ENCODE measurements at places on chromosomes 6 and 20.

DNA sequence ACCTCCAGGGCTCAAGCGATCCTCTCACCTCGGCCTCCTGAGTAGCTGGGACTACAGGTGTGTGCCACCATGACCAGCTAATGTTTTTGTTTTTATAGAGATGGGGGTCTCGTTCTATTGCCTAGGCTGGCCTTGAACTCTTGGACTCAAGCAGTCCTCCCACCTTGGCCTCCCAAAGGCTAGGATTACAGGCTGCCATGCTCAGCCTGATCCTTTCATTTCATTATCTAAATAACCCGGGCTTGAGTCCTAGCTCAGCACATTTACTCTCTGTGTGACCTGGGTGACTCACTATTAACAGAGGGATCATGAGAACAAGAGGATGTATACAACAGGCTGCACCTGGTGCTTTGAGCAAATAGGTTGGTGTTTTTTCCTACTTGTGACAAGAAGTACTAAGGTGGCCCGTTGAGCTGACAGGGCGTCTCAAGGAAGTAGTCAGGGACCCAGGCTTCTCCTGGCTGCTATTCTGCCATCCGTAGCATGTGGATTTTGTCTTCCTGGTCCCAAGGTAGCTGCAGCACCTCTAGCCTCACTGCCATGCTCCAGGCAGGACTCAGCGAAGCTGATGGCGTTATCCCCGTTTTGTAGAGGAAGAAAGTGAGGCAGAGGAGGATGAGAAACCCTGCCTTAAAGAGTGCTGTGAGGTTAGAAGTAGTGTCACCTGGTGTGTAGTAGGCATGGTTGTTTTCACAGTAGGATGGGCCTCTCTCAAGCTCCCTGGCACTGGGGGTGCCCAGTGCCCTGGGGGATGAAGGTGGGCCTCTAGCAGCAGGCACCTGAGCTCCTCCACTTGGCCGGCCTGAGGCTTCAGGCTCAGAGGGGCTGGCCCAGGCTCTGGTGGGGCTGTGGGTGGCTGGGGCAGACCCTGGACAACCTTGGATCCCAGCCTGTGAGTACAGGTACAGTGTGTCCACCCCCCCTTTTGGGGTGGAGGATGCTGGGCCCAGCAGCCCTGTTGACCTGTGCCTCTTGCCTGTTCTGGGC, 62.4 kb downstream of the ADNP start:
- no peak for DNase-seq

DNA sequence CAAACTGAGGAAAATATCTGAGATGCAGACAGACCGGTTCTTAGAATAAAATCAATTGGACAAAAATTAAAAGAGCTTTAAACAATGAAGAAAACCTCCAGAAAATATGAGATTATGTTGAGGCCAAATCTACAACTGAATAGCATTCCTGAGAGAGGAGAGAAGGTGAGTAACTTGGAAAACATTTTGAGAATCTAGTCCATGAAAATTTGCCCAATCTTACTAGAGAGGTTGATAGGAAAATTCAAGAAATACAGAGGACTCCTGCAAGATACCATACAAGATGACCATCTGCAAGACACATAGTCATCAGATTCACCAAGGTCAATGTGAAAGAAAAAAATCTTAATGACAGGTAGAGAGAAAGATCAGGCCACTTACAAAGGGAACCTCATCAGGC, 437.7 kb upstream of the ADGRB3 start:
- DNase-seq, result no peak

GRCh38 chr6:27502508-27503435, 29.9 kb upstream of the ZNF184 start:
- DNase-seq, result peak; percentile 30

- no peak for DNase-seq
These were observed 349.9 kb downstream of the ZFAND3 start for GRCh38 chr6:38169221-38169976.

GRCh38 chr6:17015551-17016381, 86.1 kb upstream of the STMND1 start:
- DNase-seq, result peak; percentile 19

DNA sequence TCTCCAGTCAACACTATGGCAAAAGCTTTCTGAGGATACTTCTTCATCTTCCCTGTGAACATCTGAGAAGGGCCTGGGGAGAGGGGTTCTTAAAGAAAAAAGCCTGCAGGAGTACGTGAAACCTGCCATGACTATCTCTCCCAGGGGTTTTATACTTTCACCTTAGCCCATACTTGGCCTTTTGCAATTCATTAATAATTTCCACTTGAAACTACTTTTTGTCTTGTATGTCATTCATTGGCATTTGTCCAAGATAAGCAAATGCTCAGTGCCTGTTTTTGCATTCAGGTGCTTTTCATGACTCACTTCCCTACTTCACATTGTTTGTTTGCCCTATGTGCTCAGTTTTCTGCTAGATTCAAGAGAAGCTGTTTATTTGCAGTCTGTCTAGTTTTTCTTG, 580.3 kb upstream of the GJE1 start:
- no peak for DNase-seq

DNA sequence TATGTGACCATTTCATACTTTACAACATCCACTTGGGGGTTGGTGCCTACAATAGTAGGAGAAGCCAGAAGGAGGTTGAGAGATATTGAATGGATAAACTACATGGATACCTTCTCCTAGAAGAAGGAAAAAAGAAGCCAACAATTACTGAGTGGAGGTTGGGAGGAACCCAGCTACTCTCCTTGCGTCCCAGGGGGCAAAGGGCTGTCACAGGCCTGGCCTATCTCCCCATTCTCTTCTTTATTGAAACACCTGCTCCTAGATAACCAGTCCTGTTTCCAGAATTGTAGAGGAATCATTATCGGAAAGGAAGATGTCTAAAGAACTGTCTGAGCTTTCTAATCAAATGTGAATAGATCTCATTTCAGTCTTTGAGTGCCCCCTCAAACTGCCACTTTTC, 115.1 kb downstream of the MAP7 start:
- no peak for DNase-seq

DNA sequence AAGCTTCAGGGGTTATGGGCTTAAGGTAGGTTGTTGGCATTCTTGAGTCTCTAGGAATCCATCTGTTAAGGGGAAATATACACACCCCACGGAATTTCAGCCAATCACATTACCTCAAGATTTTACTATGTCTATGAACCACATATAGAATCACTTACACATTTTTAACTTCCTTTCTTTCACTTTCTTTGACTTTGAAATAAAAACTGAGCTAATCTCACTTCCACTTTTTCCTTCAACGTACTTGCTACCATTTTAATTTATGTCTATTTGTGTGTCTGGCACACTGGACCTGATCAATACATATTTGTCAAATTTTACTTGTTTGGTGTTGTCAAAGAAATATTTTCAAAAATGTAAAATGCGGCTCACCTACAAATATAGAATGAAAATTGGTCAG, 545.4 kb upstream of the JAG1 start:
- DNase-seq, result no peak

DNA sequence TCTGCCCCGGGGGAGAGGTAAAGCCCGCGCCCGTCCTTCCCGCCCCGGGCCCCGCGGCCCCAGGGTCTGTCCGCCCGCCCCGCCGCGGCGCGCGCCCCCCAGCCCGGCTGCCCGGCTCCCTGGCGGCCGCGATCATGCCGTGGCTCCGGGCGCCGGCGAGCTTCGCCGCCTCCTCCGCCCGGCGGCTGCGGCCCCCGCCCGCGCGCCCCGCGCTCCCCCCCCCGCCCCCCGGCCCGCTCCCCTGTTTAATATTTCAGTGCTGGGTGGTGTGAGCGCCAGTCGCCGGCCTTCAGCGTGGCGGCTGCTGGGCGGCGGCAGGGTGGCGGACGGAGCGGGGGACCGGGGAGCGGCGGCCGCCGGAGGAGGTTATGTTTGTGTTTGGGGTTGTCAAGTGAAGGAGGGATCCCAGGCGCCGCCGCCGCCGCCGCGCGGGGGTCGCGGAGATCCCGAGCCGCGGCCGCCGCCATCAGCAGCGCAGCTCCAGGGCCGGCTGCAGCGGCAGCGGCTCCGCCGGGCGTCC, at the start of gene HIVEP1:
Gene HIVEP1, plus strand, starts transcription at position 275 of the 520 bp plus-strand sequence. CDS start 3,317 bp downstream, outside the sequence.
- no peak for DNase-seq

GRCh38 chr20:33359399-33360261, 41.7 kb downstream of the CDK5RAP1 start:
- DNase-seq, result no peak

DNA sequence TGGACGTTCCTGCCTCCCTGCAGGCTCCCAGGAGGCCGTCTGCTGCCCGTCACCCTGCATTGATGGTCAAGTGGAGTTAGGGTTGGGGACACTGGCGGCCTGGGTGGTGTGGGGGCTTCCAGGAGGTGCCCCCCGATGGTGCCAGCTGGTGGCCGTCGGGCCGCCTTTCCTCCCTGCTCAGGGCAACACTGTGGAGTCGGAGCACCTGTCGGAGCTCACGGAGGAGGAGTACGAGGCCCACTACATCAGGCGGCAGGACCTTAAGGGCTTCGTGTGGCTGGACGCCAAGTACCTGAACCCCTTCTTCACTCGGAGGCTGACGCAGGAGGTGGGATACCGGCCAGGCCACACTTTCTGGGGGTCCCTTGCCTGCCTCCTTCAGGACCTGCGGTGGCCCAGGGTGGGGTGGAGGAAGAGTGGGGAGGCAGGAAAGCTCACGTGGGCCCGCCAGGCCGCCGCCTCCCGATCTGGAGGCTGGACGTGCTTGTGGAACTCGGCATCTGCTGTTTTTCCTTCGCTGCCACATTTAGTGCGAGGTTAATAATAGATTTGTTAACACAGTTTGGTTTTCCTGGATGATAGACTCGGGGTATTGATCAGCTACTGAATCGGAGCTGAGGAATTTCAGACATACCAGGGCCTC, 28.6 kb downstream of the SPATA2 start:
- DNase-seq, result no peak

DNA sequence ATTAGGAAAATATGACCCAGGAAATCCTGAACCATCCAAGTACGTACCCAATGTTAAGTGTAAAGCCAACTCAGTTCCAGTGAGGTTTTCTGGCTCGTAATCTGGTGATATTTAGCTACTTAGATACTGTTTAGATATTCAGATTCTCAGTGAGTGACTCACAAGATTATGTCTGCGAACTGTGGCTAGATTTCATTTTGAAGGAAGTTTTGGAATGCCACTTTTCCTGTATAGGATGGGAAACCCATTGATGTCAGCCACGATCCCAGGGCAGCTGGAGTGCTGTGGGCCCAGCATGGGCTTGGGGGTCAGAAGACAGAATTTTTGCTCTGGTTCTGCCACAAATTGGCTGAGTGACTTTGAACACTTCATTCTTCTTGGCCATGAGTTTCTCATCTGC, 76.3 kb downstream of the TMEM170B start:
- no peak for DNase-seq

DNA sequence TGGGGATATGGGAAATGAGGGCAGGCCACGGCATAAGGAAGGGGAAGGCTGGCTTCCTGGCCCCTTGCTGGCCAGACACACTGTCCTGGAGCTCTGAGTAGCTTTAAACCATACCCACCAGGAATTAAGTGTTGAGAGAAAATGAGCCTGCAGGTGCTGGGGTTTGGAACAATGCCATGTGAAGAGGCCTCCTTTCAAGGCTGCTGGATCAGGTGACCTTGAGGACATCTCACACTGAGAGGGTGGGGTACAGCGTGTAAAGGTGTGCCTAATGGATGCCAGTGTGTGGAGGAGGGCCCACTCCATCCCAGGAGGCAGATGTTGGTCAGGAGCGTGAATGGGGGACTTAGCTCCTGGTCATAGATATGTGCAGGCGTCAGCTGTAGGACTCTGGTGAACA, 74.8 kb upstream of the MLN start:
- no peak for DNase-seq

- DNase-seq, result no peak
These were observed 43.8 kb upstream of the FOXQ1 start for GRCh38 chr6:1267790-1268762.

DNA sequence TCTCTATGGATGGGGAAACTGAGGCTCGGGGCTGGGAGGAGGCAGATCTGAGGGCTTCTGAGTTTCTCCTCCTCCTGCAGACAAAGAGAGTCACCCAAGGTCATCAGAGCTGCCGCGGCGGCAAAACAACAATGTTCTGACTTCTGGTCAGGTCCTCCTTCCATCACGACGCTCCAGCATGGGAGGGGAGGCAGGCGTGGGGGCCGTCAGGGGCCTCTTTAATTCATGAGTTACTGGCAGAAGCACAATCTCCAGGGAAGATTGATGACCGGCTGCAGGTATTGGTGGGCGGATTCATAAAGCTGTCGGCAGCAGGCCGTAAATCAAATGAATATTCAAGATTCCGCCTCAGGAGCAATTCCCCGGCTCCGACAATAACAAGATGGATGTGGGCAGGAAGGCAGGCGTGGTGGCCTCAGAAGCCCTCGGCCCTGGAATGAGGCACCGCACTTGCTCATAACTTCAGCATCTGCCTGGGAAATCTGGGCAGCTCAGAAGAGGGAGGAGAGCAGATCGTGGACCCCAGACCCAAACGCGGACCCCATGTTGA, 19.1 kb downstream of the PCK1 start:
- DNase-seq, result no peak

DNA sequence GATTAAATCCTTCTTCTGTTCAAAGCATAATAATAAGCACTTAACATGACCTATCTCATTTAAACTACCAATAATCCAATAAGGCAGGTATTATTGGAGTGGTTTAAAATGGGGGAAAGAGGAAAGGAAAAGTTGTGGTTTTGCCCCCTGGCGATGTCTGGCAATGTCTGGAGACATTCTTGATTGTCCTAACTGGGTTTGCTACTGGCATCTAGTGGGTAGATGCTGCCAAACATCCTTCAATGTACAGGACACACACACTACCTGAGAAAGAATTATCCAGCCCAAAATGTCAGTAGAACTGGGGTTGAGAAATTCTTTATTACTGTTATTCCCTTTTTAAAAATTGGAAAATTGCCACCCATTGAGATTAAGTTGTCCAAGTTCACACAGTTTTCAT, 25.2 kb upstream of the SRSF6 start:
- DNase-seq, result no peak

DNA sequence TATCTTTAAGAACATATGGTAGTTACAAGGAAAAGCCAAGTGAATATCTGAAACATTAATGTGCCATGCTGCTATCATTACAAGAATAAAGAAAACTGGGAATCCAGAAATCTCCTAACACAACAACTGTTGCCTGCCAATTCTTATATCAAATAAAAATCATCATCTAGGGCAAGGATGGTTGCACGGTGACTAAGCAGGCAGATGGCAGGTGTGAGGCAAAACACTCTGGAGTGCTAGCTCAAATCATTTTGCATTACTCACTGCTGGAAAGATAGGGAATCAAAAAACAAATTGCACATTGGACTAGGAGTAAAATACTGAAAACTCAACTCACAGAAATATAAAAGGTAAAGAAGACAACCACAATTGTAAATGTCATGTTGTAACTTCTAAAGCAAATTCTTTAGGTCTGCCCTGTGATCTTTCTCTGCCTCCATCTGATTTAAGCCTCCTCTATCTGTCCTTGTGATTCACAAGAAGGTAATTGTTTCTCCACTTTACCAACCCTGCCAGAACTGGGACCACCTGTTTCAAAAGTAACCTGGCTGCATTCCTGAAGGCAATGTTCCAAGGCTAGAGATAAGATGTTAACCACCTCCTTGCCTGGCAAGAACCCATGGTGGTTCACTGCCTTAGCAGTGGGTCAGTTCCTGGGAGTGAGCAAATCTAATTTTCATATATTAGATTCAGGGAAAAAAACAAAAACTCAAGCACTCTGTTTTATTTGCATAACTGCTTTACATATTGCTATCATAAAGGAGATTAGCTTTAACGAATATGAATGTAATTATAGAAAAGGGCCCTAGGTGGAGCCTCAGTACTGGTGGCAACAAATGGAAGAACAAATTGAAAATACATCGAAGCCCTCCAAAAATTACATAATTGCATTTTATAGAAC, 33.1 kb upstream of the LCA5 start:
- DNase-seq, result no peak

All from activated effector memory CD4-positive, alpha-beta T cell treated with Interleukin-2 at 50 U/mL for 16 hours (primary cell).